Glomerular endothelial cell (primary cell): ENCODE measurements at places on chromosomes 12 and 14.

GRCh38 chr12:633731-634130 is 29.5 kb downstream of the NINJ2 start:
- DNase-seq: no peak

- no peak for DNase-seq
Measured at GRCh38 chr12:25792031-25792430, 166.5 kb upstream of the RASSF8 start.

- DNase-seq: no peak
Measured at GRCh38 chr12:84166812-84167211, 745.8 kb downstream of the SLC6A15 start.

DNA sequence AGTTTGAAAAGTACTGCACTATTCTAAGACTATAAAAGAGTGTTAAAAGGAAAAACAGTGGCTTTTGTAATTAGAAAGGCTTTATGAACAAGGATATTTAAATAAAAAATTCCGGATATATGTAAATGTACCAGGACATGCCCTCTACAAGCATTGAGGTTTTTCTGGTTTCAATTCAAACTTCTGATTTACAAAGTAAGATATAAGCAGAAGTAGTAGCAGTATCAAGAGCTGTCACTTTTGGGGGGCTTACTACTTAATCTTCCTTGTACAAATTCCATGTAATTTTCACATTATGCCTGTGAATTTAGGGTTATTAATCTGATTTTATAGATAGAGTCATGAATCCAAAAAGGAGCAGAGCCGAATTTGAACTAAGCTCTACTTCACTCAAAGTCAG is 170.3 kb upstream of the ATP2B1 start:
- DNase-seq: no peak

DNA sequence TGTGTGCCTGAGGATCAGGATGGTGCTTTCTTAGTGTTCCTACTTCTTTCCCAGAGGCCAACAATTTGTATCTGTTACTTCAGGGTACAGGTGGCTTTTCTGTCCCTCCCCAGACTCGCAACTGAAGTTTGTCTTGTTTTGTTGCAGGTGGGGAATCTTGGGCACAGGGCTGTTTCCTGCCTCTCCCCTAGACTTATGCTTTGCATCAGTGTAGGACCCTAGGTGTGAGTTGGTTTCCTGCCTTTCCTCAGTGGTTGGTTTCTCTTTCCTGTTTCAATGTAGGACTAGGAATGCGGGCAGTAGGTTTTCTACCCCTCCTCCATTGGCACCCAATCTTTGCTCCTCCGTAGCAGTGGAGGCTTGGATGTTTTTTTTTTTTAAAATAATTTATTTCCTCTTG is 87.0 kb downstream of the TRMT5 start:
- DNase-seq: no peak

- no peak for DNase-seq
Measured at GRCh38 chr12:88546853-88547252, 33.4 kb downstream of the KITLG start.

DNA sequence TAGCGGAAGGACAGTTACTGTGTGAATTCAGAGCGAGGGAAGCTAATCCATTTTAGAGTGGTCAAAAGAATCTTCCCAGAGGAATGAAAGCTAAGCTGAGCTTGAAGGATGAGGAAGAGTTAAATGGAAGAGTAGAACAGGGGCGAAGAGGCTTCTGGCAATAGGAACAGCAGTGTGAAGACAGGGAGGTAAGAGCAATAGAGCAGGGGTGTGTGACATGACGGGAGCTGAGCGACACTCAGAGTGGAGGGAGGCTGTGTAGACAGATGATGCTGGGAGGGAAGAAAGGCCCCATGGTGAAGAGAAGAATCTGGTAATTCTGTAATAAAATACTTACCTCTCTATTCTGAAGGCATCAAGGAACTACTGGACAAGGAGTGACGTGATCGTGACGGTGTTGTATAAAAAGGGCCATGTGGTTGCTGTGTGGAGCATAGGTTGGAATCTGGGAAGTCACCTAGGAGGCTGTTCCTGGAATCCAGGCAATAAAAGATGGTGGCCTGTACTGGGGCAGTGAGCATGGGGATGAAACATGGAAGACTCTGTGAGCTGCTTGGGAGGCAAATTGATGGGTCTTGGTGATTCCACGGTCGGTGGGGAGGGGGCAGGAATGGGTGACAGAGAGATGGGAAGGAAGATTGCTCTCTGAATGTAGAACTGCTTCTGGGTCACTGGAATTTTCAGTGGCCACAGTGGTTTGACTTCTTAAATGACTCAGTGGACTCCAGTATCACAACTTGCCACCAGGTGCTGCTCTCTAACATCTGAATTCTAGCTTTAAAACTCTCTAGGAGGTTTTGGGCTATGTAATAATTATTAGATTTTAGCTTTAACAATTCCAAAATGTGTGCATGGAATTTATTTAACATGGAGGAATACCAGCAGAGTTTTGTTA is 164.1 kb downstream of the ATP23 start:
- peak; percentile 2 for DNase-seq

DNA sequence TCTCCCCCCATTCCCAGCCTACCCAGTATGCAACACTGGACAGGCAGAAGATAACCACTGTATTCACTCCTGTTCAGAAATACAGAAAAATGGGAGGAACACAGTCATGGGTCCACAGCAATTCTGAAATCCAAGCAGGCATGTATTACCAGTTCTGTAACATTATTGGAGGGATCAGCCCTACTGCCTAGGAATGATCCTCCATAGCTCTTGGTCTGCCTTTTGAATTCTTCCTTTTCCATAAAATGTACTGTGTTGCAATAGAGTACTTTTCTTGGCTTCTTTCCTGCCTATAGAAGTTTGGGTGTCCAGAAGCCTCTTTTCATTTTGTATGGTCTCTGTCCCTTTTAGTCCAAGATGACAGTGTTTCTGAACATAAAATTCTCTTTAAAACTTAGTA is 46.5 kb downstream of the SPATS2 start:
- no peak for DNase-seq

GRCh38 chr12:105713606-105714305 is 383.3 kb downstream of the C12orf75 start:
- no peak for DNase-seq

DNA sequence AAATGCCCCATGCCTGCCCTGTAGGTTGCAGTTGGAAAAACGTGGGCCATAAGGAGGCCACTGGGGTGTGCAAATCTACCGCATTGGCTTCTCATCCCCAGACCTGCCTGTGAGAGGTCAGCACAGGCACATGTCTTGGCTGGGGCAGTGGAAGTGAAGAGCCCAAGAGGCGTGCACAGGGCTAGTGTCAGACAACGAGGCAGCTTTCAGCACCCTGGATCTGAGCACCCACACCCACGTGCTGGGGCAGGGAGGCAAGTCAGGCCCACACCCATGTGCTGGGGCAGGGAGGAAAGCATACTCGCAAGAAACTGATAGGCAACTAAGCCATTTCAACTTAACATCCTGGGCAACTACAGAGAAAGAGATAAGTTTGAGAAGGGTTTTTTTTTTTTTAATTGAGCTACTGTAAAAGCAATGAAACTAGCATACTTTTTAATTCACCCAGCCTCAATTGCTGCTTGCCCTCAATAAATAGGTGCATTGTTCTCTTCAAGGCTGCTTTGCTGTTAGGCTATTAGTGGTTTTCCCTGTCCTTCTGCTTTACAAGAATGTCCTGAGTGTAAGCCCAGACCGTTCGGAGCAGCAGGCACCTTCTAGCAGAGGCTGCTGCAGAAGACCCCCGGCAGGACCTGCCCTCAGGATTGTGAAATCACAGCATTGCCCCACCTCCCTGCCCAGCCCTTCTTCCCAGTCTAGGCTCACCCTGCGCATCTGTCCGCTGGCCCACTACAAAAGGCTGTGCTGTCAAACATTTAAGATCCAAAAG is 355.3 kb upstream of the FKBP4 start:
- DNase-seq: no peak

GRCh38 chr12:56229916-56230431 is at the start of gene SLC39A5:
Gene SLC39A5 (plus strand): TSS chr12:56230051. CDS start chr12:56231275, 1,224 bp downstream.
- DNase-seq: no peak

- no peak for DNase-seq
Measured at GRCh38 chr12:74646831-74647230, 109.2 kb downstream of the ATXN7L3B start.

DNA sequence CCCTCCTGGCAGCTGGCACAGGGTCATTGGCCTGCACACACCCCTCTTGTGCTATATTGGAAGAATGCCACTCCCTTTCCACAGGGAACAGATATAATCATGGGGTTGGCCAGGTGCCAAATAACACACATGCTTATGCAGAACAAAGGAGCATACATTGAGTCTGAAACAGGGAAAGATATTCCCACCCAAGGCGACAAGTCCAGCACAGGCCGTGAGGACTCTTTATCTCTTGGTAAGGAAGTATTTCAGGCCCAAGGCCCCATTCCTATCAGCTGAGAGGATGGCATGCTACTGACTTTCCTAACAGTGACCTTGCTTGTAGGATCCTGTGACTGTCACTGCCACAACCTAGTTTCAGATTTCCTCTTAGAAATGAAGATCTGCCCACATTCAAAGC is 59.0 kb upstream of the STXBP6 start:
- no peak for DNase-seq
